Thoracic aorta (tissue), 2 donors: ENCODE measurements at places on chromosomes 1 and 21. TPM values are rescaled to one million over a fixed set of nuclear protein-coding genes. Genes with fewer than 3 reads are reported as not detected.

KIF2C gene
- total RNA-seq, result 0.42 TPM

ANKRD65 gene
- total RNA-seq, result not detected

CSMD2 gene
- total RNA-seq, result 2.8 TPM

USH2A gene
- not detected for total RNA-seq

KRTAP7-1 gene
- total RNA-seq, result not detected

CCDC27 gene
- not detected for total RNA-seq

AZIN2 gene
- 5.6 TPM for total RNA-seq

CYP4A11 gene
- not detected for total RNA-seq

AMY2A gene
- total RNA-seq, result not detected

HSF2BP gene
- not detected for total RNA-seq

DNAI4 gene
- 1.9 TPM for total RNA-seq

WDR47 gene
- total RNA-seq, result 20.5 TPM

RIPK4 gene
- total RNA-seq, result 9.2 TPM

KRTAP10-4 gene
- not detected for total RNA-seq

LY9 gene
- total RNA-seq, result 0.71 TPM

DNA sequence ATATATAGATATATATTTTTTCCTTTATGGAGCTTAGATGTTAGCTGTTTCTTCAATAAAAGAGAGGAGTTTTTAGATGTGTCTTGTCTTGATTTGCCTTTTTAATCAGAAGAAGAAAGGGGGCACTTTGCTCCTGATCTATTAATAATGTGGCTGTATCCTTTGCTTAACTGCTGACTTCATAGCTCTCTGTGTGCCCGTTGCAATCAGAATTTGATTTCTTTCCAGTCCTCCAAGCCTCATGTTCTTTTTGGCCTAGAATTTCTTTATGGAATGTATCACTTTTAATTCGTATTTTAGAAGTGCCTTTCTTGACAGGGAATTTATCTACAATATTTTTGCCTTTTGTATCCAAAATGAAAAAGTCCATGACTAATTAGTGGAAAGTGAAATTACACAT, 85.3 kb downstream of the C1orf21 start:
- DNase-seq, result no peak

DNA sequence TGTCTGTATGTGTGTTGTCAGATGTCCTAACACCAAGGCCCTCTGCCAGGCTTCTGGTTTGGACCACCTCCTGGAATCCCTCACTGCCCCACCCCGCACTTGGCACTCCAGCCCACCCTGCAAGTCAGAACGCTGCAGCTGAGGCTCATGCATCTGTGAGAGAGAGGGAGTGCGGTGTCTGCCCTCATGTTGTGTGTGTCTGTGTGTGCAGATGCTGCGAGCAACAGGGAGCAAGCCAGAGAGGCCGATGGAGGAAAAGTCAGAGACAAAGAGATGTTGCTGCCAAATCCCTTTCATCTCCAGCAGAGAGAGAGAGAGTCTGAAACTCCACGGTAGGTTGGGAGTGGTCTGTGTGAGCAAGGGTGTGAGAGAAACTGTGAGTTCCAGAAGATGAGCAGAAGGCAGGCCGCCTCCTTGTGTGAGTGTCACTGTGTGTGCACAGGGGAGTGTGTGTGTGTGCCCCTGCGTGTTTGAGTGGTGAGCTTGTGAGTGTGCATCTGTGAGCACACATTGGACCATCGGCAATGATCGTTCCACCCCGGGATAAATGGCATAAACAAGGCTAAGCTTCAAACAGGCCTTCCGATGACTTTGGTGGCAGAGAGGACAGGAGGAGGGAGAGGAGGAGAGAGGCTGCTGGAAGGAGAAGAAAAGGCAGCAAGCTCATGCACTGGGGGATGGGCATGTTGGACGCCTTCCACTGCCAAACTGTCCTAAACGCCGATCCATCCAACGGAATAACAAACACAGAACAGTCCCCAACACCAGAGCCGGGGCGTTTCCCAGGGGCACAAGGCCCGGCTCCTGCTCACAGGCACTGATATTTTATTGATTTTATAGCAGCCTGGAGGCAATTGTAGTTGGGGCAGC, 99.2 kb upstream of the GRIK3 start:
- DNase-seq, result no peak

- DNase-seq, result no peak
Measured at GRCh38 chr1:47650205-47650604, 212.4 kb downstream of the FOXD2 start.

GRCh38 chr1:150613061-150613920, 16.1 kb downstream of the ENSA start:
- DNase-seq, result peak; percentile 40

- no peak for DNase-seq
Measured at GRCh38 chr1:214859647-214860046, 222.9 kb upstream of the KCNK2 start.

GRCh38 chr1:220928320-220928719, 49.1 kb downstream of the HLX start:
- DNase-seq, result no peak

DNA sequence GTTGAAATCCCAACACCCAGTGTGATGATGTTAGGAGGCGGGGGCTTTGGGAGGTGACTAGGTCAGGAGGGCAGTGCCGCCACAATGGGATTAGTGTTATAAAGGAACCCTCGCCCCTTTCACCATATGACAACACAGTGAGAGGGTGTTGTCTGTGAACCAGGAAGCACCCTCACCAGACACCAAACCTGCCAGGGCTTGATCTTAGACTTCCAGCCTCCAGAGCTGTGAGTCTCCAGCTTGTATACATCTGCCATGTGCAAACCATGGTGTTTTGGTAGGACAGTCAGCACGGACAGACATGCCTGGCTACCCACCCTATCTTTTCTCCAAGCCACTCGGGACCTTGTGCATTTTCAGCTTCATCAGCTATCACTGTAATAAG, 4.0 kb downstream of the TRIM11 start:
- DNase-seq, result no peak

GRCh38 chr21:31336739-31337040, 7.4 kb downstream of the TIAM1 start:
- DNase-seq, result no peak

DNA sequence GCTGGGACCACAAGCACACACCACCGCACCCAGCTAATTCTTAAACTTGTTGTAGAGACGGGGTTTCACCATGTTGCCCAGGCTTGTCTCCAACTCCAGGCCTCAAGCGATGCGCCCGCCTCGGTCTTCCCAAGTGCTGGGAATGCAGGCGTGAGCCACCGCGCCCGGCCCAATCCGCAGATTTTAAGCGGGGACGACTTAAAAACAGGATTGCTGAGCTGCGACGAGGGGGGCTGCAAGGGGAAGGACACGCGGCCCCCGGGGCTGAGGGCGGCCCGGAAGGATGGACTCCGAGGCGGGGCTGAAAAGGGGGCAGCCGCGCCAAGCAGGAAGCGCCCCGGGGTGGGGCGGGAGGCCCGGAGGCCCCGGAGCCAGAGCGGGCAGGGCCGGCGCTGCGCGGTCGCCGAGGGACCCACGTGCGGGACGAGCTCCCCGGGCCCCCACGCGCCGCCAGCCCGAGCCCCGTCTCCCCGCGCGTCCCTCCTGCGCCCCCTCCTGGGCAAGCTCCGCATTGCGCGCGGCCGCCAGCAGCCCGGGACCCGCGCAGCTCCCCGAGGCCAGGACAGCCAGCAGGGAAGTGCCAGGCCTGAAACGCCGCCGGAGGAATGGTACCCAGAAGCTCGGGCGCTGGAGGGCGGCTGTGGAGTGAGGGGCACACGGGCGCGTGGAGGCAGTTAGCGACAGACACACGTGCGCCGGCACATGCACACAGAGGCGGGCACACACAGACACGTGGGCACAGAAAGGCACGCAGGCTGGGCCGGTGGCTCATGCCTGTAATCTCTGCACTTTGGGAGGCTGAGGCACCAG, 5.5 kb upstream of the PRKCZ start:
- no peak for DNase-seq

DNA sequence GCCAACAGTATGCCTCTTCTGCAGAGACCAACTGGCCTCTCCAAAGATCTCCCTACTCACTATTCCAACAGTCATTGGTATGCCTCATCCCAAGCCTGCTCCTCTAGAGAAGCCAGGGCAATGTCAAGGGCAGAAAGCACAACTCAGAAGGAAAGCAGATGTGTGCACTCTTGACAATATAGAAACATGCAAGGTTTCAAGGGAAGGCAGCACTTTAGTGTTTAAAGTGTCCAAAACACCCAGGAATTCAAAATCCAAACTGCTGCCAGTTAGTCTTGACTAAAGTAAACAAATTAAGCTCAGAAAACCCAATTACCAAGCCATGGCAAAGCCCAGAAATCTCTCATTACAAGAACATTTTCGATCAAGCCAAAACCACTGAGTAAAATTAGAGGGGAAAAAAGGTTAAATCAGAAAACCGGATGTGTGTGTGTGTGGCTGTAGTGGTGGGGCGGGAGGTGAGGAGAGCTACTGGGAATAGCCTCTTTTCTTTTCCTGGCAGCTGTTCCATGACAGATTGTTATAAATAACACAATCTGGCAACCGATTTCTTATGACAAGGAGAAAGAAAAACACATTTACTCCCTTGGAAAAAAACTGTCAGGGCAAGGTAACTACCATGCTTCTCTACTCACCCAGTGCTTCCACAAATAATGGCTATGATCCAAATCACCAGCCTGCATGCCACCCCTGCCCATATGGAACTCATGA, 39.2 kb downstream of the EIF2B3 start:
- no peak for DNase-seq

- no peak for DNase-seq
Measured at GRCh38 chr1:24704411-24705259, 40.6 kb upstream of the CLIC4 start.

- DNase-seq, result no peak
Measured at GRCh38 chr1:168386949-168387586, 106.4 kb downstream of the TBX19 start.

DNA sequence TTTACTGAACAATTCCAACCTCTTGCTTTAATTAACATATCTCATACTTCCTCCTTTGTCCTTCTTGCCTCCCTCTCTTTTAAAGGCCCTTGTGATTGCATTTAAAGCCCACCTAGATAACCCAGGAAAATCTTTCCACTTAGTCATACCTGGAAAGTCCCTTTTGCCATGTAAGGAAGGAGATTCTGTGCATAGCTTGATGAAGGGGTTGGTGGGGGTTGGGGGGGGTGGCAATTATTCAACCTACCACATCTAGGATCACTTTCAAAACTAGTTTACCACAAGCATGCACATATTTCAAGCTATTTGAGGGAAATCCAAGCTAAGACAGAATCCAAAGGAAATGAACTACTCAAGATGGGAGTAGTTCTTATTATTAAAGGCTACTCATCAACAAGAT, 249.1 kb upstream of the PTBP2 start:
- DNase-seq, result no peak

GRCh38 chr1:43706598-43707189, 642 bp upstream of the ST3GAL3 start:
- no peak for DNase-seq

DNA sequence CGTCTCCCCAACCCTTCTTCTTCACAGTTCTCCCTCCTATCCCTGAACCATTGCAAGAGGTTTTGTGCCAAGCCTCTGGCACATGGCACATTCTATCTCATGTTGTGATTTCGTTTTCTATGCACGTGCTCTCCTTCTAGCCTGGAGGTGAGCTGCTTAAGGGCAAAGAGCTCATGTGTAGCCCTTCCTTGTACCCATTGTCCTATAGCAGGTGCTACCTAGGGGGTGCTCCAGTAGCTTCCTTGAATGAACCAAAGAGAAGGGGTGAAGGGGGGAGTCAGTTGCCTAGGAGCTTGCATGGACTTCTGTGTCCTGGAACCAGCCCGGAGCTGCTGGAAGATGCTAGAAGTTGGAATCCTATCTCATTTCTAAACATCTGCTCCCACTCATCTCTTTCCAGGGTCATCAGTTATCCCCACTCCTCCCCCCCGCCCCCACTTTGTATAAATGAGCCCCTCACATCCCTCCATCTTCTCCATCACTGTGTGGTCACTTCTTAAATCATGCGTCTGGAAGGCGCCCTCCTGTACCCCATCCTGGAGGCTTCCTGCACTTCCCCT, 535 bp upstream of the DISC1 start:
- no peak for DNase-seq

DNA sequence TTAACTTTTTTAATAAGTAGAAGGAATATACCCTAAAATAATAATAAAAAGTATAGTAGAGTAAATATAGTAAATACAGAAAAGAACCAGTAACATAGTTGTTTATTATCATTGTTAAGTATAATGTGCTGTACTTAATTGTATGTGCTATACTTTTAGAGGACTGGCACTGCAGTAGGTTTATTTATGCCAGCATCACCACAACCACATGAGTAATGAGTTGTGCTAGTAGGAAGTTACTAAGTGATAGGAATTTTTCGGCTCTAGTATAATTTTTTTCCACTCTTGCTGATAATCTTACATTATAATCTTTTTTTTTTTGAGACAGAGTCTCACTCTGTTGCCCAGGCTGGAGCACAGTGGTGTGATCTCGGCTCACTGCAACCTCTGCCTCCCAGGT, 71.6 kb downstream of the IVNS1ABP start:
- DNase-seq, result no peak

- no peak for DNase-seq
Measured at GRCh38 chr1:118077331-118078045, 107.5 kb downstream of the SPAG17 start.

DNA sequence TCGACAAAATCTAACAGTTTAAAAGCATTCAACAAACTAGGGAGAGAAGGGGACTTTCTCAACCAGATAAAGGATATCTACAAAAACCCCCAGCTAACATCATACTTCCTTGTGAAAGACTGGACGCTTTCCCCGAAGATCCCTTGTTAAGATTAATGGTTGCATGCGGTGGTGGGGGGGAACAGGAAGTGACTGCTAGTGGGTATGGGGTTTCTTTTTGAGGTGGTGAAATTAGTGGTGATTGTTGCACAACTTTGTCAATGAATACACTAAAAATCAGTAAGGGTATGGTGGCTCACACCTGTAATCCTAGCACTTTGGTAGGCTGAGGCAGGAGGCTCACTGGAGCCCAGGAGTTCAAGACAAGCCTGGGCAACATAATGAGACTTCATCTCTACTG, 26.9 kb upstream of the EYA3 start:
- no peak for DNase-seq

- DNase-seq, result no peak
Measured at GRCh38 chr1:212944229-212944901, 6.0 kb upstream of the VASH2 start.

DNA sequence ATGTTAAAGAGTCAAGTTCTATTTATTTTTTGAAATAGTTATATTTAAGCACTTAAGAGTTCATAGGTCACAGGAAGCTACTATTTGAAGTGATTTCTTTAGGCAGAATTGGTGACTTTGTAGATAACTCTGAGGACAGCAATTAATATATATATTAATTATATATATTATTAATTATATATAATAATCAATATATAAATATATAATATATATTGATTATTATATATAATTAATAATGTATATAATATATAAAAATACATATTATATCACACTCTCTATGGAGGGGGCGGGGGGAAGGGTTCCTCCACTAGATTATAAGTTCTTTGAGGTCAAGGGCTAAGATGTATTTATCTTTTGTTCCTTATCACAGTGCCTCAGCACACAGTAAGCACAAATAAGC, 308.6 kb downstream of the KCTD3 start:
- DNase-seq, result no peak

DNA sequence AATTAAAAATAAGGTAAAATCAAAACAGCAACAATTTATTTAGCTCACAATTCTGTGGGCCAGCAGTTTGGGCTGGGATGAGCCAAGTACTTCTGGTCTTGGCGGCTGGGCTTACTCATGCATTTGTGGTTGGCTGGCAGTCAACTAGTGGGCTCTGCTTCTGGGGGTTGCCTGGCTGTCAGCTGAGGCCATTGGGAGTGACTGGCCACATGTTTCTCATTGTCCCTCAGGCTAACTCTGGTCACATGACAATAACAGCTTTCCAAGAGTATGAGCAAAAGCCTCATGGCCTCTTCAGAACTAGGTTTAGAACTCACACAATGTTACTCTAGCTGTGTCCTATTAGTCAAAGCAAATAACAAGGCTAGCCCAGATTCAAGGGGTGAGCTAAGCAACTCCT, 15.6 kb upstream of the CHIA start:
- no peak for DNase-seq
